ENCODE measurements at places on chromosomes 2 and 18.
A peak's percentile ranks its signal among the peaks of the same experiment; 100 is the strongest.

DNA sequence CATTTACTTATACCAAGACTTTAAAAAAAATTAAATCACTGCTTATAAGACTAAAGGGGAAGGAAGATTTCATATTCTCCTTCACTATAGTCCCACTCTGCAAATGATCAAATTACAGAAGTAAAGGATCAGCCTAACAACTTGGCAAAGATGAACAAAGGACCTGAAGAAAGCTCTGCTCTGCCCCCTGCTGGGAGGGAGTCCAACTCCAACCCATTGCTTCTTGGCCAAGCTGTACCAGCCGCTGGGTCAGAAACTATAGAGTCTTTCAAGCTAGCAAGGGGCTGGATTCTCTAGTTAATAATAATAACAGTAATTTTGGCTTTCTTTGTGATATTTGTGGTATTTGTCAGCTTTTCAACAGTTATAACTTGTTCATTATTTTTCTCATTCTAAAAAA, 927.0 kb upstream of the CRIM1 start:
- no peak for DNase-seq

GRCh38 chr2:112480530-112481049, 1.4 kb upstream of the TTL start:
- no peak for DNase-seq

DNA sequence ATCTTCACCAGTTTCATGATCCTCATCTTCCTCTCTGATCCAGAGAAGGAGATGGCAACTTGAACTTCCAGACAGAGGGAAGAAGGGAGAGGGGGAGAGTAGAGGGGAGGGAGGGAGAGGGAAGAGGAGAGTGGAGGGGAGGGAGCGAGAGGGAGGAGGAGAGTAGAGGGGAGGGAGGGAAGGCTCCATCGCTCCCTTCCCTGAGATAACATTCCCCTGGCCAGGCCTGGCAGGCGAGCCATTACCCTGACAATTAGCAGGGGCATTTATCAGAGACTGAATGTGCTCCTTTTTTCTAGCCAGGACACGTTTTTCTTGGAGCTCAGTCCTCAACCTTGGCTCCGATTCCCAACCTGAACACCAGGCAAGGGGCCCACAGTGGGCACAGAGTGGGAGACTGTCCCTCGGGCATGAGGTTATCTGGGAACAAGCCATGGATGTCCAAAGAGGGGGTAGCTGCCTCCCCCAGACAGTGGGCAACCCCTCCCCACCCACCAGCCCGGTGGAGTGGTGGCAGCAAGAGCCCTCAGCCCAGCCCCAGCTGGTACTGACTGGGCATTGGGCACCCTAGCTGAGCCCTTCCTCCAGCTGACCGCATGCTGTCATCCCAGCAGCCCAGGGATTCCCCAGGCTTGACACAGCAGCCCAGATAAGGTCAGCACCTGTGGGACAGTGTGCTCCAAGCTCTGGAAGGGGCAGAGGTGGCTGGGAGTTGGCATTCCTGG, 81.8 kb downstream of the TNS1 start:
- no peak for DNase-seq

DNA sequence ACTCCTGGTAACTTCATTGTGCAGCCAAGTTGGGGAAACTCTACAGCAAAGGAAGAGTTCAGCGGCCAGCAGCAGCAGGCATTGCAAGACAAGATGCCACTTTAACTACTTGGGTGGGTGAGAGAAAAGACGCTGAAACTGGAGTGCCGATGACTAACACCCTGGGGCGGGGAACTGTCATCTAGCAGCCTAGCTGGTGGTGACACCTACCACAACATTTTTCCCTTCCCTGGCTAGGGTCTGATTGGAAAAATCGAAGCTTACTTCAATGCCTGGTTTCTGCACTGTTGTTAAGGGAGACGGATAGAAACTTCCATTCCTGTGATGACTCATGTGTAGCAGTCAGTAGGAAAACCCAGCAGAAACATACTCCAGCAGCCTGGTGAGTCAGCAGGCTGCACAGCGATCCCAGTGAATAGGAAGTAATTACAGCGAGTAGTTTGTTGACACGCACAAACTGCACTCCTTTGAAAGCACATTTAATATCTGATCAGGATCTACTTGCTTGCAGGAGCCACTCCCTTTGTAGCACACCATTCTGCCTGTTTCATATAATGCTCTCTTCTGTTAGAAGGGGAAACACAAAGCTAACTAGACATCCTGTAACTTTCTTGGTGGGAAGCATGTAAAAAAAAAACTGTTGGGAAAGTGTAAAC, 62.1 kb upstream of the MAPRE2 start:
- DNase-seq, result no peak

- no peak for DNase-seq
These were observed 49.5 kb upstream of the POLE4 start for GRCh38 chr2:74908748-74909444.

GRCh38 chr2:177322801-177323261, 58.3 kb upstream of the NFE2L2 start:
- no peak for DNase-seq

DNA sequence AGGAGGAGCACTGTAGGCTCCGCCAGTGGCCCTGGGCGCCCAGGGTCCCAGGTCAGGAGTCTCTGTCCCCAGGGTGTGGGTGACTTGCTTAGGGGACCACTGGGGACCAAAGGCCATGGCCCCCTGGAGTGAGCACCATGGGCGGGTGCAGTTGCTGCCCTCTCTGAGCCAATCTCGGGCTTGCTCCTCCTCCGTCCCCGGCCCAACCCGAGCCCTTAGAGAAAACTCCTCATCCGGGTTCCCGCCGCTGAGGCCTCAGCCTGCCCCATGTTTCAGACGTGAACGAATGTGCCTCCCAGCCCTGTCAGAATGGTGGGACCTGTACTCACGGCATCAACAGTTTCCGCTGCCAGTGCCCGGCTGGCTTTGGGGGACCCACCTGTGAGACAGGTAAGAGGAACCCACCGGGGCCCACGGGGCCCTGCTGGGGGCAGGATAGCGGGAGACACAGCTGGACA, 38.6 kb downstream of the SNED1 start:
- DNase-seq, result no peak

DNA sequence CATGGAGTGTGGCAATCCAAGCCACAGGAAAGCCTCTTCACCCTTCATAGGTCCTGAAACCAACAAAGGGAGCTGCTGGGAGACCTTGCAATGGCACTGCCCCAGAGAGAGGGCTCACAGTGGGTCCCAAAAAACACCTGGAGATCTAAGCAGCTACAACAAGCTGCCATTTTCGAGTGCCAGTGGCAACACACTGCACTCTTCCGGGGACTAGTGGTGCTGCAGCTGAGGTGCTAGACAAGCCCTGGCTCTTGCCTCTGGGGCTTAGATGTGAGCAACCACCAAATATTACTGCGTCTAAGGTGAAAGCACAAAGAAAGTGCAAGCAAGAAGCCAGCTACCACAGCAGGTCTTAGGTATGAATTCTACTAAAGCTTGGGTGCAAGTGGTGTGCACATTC, 192.9 kb downstream of the NOL4 start:
- DNase-seq, result no peak

DNA sequence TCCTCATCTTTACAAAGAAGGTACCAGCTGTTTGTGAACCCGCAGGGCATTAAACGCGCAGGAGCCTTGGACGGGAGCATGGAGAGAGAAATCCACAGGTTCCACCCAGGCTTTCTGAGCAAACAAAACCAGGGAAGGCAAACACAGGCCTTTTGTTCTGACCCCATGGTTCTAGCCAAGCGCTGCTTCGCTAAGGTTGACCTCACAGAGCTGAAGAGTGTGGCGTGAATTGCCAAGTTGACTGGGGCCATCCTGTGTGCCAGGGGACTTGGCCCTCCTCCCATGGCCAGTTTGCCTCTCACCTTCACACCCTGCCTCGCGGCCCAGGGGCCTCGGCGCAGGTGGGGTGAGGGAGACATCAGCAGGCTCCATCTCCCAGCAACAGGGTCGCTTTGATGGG, 74.1 kb downstream of the VAPA start:
- DNase-seq, result no peak

GRCh38 chr2:195392446-195393336, 264.3 kb upstream of the SLC39A10 start:
- DNase-seq, result no peak

DNA sequence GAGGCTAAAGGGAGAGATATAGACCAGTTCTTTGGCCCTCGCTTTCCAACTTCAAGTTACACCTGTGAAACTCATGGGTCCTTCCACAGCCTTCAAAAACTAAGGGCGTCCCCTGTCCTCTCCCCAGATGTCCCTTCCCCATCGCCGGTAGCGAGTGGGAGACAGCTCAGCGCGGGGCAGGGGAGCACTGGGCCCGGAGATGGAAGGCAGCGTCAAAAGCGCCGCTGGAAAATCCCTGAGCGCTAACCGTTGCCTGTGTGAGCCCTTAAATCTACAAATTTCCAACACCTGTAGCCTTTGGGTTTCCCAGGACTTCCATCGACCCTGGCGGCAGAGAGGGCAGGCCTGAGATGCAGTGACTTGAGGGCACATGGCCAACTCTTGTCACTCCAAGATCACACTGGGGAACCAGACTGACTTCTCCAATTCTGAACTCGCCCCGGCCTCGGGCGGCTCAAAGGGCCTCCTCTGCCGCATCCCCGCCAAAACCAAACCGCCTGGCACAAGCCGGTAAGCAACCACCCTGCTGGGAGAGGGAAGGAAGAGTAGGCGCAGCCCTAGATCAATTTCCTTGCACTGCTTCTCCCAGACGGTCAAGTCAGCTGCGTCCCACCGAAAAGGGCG, 879 bp upstream of the EPAS1 start:
- peak; percentile 7 for DNase-seq

DNA sequence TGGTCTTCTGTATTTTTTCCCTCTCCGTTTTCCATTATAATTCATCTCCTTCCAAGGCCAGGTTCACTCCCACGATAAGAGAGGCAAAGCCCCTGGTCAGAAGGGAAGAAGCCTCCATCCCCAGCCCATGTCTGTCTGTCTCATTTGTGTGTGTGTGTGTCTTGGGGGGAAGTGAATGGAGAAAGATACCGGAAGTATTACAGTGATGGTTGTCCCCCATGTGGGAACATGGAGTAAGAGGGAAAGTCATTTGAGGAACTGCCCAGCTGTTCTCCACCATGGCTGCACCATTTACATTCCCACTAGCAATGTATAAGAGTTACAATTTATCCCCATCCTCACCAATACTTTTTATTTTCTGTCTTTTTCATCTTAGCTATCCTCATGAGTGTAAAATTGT, 113.6 kb upstream of the ATP8B1 start:
- no peak for DNase-seq

- no peak for DNase-seq
These were observed 625 bp upstream of the NBAS start for GRCh38 chr2:15561574-15562344.
